Stimulated activated CD4-positive, alpha-beta T cell treated with anti-CD3 and anti-CD28 coated beads, Interleukin-12 subunit alpha, Interleukin-12 subunit beta, amount 100 ng/mL, for 4 hours (primary cell): ENCODE measurements at places on chromosomes 12 and 14.
A peak's percentile ranks its signal among the peaks of the same experiment; 100 is the strongest.

DNA sequence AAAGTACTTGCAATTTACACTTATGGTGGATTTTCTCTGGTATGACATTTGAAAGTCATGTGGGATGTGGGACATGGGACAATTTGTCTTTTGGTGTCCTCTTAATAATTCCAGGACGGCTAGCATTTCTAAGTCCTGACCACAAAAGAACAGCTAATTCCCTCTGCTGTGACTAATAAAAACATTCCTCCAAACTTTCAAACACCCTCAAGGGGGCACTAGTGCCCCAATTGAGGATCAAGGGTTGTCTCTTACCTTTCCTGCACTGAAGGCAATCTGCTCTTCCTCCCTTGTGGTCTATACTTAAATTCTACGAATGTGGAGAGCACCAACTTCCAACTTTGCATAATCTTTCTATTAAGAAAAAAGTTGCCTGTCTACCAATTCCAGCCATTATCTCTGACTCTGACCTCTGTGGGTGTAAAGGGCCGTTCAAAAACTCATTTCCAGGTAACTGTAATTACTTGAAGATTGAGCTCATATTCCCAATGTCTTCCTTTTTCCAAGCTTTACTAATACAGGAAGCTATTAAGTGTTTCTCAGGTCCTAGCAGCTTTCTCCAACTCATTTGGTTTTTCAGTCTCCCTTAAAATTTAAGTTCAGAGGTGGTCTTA lies 210.2 kb downstream of the PTPRO start:
- DNase-seq = peak; percentile 28

DNA sequence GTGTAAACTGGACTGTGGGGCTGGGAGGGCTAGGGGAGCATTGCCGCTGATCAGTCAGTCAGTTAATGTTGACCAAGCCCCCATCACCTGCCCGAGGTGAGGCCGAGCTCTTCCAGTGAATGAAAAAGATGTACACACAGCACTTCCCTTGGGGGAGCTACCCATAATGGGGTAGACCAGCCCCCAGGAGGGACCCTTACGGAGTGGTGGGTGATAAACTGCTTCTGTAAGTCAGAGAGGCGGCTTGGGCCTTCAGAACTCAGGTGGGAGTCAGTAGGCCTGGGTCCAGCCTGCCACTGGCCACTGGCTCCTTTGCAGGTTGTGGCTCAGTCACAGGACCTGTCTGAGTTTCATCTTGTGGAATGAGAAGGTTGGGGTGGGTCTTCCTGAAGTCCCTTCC lies 43.5 kb downstream of the TSPAN9 start:
- no peak for DNase-seq

- no peak for DNase-seq
Measured at GRCh38 chr12:38785381-38785780, 120.0 kb downstream of the CPNE8 start.

DNA sequence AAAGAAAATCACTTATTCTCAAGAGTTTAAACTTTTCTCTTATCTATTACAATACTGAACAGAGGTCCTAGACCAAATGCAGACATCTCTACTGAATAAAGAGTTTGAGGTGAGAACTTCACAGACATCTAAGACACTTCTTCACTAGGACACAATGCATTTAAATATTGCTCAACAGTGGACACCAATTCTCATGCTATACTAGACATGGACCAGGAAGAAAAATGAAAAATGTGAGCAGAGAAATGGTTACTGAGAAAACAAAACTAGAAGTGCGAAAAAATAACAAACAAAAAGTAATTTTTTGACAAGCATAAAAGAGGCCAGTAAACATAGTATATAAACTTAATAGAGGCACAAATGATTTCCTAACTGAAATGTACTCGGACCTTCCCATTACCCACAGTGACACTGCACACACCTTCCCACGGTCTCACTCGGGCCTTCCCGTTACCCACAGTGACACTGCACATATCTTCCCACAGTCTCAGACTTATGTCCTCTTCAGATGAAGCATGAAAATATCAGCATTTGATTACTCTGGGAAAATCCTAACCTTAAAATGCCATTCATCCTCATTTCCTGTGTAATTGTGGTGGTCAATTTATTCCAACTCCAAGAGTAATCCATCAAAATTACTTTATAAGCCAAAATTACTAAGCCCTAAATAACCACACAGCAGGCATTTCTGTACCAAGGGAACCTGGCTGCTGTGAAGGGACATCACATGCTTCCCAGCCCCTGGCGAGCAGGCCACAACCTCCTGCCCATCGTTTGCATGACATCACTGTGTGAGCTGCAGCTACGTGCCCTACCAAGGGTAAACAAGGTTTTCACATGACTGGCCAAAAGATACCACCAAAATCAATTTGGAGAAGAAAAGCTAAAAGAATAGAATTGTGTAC lies 6.4 kb downstream of the SLC15A4 start:
- DNase-seq = no peak

- DNase-seq = no peak
Measured at GRCh38 chr14:64225151-64225757, 68.9 kb downstream of the ESR2 start.
